ENCODE measurements at places on chromosomes 6 and 20.

- no peak for DNase-seq
Observed at GRCh38 chr20:13295637-13296036, 74.6 kb downstream of the ISM1 start.

DNA sequence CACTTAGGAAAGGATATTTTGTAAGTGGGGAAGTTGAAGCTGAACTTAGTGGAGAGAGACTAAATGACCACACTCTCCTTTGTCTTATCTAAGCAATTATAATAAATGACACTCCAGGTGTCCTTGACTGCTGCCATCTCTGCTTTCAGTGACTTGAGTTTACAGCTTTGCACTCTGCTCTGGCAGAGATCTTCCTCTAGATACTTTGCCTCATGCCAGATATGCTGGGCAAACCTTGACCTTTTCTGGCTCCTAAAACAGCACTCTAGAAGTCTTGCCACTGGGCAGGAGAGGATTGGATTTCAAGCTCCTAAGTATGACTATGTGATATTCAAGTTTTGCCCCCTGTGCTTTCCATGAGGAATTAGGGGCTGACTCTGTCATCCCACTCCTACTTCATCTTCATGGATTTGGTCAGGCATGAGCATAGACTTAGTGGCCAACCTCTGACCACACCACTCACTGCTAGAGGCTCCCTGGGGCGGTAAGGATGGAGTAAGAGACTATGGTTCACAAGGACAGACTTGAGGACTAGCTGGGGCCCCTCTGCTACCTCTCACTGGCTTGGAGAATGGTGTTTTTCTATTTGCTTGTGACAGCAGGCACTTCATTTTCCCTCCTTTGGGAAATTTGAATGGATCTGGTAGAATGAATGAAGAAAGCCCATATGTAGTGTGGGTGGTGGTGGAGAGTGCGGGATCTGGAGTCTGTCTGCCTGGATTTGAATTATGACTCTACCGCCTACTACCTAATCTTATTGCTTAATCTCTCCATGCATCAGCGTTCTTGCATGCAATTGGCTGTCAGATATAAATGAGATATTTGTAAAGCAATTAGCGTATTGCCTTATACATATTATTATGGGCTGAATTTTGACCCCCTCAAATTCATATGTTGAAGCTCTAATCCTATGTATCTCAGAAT lies 191.4 kb downstream of the REV3L start:
- DNase-seq = no peak

DNA sequence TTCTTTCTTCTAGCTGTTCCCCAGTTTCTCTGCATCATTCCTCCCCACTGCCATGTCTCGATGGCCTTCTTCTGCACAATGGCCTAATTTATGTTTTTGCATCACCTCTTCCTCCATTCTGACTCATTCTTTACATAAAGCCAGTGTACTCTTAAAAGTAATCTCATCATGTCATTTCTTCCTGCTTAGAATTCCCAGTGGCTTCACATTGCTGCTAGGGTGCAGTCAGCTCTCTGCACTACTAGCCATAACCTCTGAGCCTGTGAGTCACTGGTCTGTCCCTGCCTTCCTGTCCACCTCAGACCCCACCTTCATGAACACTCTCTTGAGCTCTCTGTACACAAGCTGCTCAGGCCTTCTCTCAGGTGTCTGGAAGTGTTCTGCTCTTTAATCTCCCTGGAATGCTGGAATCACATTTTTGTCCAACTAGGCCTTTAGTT lies 24.1 kb upstream of the TRIM27 start:
- DNase-seq = no peak

GRCh38 chr6:18019539-18020534 lies 32.4 kb upstream of the KIF13A start:
- no peak for DNase-seq

- DNase-seq = no peak
Observed at GRCh38 chr20:11754451-11754850, 163.2 kb upstream of the BTBD3 start.

DNA sequence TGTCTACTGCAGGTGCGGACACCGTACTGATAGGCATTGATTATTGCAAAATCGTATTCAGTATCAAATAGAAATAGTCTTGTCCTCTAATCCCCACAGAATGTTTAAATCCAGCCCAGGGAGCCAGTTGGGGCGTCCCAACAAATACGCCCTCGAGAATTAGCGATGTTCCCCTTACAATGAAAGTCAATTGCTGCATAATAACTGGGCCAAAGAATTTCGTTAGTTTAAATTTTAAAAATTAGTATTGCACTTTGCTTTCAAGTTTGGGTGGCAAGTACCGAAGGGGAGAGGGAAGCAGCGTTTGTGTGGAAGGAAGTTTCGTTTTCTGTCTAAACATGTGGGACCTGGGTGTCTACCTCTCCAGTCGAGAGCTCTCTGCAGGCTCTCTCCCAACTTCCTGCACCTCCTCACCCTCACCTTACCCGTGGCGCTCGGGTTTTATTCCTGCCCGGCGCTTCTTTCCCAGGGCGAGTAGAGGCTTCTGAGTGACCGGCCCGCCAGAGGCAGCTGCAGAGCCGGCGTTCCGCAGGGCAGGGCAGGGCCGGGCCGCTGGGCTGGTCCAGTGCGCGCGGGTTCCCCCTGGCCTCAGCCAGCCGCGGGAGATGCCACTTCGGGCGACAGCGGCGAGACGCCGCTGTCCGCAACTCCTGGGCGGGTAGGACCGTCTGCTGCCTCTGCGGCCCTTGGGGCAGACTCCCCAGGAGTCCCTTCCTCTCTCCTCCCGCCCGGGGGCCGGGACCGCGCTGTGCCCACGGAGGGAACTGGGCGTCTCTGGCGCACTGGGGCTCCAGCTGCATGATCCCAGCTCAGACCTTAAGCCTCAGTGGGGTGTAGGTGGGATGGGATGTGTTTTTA lies 862 bp upstream of the TFAP2C start:
- no peak for DNase-seq

DNA sequence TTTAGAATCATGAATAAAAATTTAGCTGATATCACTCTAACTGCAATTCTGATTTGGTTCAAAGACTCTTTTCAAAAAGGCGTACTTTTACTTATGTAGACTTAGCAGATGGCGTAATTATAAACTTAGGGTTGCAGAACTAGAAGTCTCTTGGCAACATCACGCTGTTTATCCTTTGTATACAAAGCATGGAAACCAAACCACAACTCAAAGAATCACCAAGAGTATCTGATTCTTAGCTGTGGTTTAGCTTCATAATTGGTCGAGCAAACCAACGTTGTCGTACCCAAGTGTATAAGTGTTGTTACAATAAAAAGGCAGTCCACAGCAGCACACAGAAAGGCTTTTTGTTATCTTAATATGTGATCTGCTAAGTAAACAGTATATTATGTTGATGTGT lies 18.2 kb downstream of the STMND1 start:
- DNase-seq = no peak

DNA sequence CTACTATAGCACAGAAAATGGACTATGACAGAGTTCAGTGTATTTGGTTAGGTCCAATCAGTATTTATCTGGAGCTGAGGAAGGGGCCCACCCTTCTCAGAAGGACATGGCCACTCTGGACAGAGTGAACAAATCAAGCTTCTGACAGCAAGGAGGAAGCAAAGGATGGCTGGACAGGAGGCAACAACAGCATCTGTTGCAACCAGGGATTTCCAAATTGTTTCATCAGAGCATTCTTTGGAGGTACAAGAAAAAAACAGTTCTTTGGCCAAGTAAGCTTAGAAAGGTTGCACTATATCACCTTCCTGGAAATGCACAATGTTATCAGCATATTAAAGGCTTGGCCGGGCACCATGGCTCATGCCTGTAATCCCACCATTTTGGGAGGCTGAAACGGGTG lies 118.7 kb upstream of the SLC22A16 start:
- DNase-seq = no peak

DNA sequence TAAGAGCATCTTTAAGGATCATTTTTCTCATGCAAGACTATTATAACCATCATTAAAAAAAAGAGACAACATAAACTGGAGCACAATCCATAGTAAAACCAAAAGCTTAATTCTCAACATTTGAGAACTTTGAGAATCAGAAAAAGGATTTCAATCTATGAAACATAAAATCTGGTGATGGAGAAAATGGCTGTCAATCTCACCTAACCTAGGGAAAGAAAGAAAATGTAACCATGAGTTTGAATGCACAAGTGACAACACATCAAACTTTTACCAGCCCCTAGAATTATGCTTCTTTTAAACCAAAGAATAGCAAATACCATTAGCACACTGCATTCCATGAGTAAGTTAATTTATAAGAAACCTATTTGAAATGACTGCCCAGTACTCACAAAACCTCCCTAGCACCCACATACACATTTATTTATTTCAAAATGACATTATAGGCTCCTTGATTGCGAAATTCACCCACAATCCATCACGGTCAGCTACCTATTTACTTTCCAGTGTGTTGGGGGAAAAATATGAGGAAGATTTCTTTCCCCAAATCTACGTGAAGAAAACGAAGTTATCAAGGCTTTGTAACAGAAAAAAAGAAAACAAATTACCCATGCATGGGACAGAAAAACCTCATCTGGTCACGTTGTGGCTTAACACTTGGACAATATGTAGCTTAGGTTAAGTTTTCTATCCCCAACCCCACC lies 828 bp downstream of the ASCC3 start:
- no peak for DNase-seq

DNA sequence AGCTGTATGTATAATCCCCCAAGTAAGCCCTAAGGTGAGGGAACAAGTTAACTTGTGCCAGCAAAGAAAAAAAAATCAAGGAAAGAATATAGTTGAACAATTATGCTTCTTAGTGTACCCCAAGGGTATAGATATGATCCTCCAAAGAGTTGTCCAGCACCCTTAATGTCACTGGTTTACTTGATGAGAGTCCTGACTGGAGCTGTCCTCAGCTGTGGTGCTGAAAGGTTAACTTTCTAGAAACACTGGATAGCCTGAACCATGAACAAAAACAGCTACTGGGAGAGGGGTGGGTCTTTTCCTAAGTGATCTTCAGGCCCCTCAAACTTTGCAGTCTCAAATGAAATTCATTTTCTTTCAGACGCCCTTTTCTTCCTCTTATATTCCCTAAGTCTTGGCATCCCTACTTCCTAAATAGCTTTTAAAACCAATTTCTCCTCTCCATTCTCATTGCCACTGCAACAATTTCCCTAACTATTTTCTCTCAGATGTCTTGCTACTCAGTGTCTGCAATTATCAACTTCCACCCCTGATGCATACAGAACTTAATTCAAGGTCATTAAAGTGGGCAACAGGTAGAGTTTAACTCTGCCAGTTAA lies 83.5 kb upstream of the PROKR2 start:
- DNase-seq = no peak

- DNase-seq = no peak
Observed at GRCh38 chr6:113763311-113763766, 93.8 kb upstream of the MARCKS start.

GRCh38 chr6:3882866-3883265 lies 33.7 kb downstream of the FAM50B start:
- DNase-seq = no peak

DNA sequence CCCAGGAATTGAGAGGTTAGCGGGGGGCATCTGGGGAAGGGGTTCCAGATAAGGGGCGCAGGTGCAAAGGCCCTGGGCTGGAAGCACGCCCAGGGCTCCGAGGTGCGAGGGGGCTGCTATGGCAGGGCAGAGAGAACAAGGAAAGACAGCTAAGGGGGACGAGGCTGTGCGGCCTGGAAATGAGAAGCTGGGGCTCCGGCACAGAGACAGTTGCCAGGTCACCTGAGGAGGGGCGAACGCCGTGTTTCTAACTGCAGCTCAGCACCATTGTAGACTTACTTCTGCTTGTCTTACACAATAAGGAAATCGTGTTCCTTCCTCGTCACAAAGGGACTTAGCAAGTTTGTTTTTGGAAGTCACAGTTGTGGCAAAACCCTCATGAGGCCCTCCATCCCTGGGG lies 68.9 kb upstream of the TBXT start:
- DNase-seq = no peak

GRCh38 chr6:160137989-160138835 lies 16.6 kb downstream of the SLC22A1 start:
- DNase-seq = peak; percentile 22

GRCh38 chr20:54123587-54124180 lies 50.1 kb downstream of the CYP24A1 start:
- DNase-seq = no peak

- no peak for DNase-seq
Observed at GRCh38 chr6:125922322-125922860, 34.2 kb upstream of the HINT3 start.

- no peak for DNase-seq
Observed at GRCh38 chr6:119043783-119044182, 34.7 kb downstream of the FAM184A start.

DNA sequence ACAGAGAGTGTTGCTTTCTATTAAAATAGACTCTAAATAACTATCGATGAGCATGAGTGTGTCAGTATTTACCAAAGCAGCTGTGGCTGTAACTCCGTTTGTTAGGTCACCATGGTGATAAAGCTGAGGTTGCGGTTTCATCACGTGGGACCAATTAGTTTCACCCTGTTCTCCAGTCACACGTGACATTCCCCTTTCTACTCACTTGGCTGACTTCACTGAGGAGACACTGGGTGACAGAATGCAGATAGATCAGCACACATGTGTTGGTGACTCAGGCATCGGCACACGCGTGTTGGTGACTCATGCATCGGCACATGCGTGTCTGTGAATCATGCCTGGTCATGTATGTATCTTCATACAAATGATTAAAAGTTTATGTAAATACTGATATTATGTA lies 285.4 kb downstream of the THBS2 start:
- DNase-seq = no peak

- no peak for DNase-seq
Observed at GRCh38 chr6:26211963-26212362, 124.7 kb downstream of the HFE start.

- DNase-seq = no peak
Observed at GRCh38 chr6:139187489-139187888, 52.6 kb downstream of the HECA start.

GRCh38 chr20:41382791-41383305 lies 16.2 kb upstream of the EMILIN3 start:
- DNase-seq = no peak

GRCh38 chr6:26493258-26493657 lies 6.8 kb upstream of the BTN1A1 start:
- no peak for DNase-seq

- no peak for DNase-seq
Observed at GRCh38 chr6:83917001-83917400, 57.5 kb downstream of the CYB5R4 start.
